PC-3 (cell line): ENCODE measurements at places on chromosomes 2 and 18.

DNA sequence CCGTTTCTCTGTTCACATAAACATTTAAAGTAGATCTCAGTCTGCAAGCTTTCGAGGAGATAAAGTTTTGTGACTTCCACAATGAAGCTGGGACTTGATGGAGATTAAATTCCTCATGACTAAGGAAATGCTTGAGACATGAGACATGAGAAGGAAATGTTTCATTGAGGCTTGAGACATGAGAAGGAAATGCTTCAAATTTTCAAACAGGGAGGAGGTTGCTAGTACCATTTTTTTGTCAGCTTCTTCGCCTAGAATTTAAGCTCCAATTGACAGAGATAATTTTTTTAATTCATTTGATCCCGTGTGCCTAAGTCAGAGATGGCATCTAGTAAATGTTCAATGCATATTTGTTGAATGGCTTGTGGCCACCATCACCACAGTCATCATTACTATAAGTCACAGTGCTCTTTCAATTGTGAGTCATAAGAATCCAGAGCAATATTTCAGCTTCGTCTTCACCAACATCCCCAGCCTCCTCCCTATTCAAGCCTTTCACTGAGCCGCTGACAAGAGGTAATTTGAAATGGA, 543 bp upstream of the MARCHF4 start:
- peak; percentile 74 for DNase-seq

DNA sequence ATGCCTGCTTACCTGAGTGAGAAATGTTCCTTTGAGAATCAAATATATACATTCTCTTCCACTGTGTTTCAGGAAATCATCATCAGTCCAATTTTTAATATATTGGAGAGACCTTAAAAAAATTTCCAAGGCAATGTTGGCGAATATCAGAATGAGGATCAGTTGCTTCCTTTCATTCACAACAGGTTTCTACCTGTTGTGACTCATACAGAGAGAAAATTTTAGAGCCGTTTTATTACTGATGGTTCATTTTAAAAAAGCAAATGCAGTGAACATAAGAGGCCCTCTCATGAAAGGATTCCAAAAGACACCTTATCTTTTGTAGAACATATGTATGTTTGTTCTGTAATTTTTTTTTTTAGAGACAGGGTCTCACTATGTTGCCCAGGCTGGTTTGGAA, 42.0 kb downstream of the TTC39C start:
- DNase-seq = no peak

- peak; percentile 81 for DNase-seq
Measured at GRCh38 chr18:77059294-77059916, 73.2 kb downstream of the MBP start.

- no peak for DNase-seq
Measured at GRCh38 chr2:170713543-170714380, 1.4 kb upstream of the SP5 start.

DNA sequence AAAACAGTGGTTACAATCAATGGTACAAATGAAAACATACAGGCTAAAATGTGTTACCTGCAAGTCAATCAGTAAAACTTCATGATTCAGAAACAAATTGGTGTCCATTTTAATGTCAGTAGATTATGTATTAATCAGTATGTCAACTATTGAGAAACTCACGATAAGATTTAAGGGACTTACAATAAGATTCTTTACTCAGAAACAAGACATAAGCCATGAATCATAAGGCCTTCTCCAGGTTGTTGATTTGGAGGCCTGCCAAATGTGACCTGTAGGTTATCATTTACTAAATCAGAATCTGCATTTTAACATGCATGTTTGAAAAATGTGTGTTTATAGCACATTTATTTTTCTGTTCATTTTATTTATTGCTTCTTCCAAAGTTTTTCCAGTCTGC, 623.1 kb downstream of the CCDC85A start:
- peak; percentile 48 for DNase-seq

DNA sequence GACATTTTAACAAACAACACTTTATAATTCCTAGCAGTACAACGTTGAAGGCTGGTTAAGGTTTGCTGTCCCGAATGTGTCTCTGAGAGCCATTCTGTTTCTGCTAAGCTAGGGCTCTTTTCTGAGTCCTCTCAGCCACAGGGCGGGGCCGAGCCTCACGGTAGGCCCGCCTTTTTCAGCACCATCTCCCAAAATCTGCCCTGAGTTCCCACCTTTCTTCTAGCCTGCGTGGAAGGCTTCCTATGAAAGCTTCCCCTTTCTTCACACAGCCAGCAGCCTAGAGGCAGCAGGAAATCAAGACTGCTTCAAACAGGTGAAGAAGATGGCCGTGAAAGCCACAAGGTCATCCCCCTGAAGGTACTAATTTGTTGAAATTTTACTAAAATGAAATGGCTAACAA, 255.5 kb downstream of the CDH2 start:
- peak; percentile 39 for DNase-seq

DNA sequence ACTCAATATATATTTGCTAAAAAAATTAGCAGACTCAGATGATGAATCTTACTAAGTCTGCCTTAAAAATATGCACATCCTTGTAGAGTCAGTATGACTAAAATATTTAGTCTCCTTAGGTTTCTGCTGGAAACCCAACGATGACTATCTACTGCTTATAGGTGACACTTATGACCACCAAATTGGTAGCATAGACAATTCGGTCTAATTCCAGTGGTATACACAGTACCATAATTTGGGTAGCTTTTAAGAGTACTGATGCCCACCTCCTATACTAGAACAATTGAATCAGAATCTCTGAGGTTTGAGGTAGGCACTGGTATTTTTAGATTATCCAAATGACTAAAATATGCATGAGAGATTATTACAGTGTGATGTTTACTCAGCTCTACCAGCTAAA, 740.8 kb upstream of the ZEB2 start:
- DNase-seq = no peak

- DNase-seq = no peak
Measured at GRCh38 chr18:75407468-75408437, 19.8 kb downstream of the SMIM21 start.

- no peak for DNase-seq
Measured at GRCh38 chr2:126752876-126753275, 96.9 kb downstream of the GYPC start.

DNA sequence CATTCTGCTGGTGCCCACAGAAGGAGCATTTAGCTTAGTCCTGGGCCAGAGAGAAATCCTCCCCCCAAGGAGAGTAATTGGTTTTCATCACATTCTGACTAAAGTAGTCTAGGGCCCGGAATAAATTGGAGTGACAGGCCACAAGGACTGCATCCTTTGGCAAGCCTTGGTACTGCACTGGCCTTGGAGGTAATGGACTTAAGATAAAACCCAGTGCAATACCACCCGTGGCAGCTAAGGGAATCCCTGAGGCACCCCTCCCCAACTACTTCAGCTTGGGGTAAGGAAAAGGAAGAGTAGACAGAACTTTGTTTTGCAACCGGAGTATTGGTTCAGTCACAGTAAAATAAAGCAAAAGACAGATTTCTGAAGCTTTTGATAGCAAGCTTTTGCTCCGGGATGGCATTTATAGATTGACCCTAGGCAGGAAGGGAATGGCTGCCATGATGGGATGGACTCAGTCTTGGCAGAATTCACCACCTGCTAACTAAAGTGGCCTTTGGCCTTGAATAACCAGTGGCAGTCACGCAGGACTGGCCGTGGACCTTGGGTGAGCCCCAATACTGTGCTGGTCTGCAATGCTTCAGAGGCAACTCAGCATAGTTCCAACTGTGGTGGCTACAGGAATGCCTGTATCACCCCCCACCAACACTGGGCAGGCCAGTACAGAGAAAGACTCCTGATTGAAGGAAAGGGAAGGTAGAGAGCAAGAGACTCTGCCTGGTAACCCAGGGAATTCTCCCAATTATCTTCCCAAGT, 14.1 kb downstream of the ORC4 start:
- DNase-seq = no peak

- DNase-seq = peak; percentile 73
Measured at GRCh38 chr2:200523158-200523557, 2.8 kb upstream of the SGO2 start.

DNA sequence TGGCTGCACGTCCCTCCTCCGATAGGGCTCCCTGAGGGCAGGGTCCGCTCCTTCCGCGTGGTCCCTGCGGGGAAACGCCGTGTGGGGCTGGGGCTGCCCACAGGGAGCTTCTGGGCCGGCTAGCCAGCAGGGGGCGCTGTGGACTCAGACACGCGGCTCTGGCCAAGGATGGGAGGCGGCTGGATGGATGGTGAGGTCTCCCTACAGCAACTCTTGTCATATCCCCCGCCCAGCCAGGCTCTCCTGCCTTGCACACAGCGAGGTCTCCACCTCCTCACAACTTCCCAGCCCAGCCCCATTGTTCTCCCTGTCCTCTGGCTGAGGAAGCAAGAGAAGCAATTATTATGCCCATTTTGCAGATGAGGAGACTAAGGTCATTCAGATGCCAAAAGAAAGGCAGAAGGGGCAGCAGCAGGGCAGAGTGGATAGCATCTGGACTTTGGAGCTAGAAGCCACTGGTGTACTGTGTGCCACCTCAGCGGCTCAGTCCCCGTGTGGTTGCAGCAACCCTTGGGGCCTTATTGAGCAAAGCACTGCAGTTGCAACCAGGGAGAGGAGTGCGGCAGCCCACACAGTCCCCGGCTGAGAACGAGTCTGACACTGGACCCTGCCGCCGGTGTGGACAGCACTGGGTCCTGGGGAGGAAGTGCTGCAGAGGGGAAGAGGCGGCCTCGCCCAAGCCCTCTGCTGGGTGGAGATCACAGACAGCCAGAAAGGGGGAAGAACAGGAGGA, 99.0 kb downstream of the ZFP36L2 start:
- peak; percentile 63 for DNase-seq

DNA sequence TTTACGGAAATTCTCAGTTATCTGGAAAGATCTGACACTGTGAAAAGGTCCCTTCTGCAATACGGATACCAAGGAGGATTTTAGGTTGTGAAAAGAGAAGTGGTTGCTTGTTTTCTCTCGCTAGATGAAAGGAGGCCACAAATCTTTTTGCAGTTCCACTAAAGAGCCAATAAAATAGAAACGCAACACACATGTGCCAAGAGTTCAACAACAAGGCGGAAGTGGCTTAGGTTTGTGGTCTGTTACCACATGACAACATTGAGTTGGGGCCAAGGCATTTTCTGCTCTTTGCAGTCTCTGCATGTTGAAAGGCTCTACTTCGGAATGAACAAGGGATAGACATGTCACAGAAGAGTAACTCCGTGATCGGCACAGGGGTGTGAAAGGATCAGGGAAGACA, 115.7 kb upstream of the OSR1 start:
- DNase-seq = peak; percentile 60

DNA sequence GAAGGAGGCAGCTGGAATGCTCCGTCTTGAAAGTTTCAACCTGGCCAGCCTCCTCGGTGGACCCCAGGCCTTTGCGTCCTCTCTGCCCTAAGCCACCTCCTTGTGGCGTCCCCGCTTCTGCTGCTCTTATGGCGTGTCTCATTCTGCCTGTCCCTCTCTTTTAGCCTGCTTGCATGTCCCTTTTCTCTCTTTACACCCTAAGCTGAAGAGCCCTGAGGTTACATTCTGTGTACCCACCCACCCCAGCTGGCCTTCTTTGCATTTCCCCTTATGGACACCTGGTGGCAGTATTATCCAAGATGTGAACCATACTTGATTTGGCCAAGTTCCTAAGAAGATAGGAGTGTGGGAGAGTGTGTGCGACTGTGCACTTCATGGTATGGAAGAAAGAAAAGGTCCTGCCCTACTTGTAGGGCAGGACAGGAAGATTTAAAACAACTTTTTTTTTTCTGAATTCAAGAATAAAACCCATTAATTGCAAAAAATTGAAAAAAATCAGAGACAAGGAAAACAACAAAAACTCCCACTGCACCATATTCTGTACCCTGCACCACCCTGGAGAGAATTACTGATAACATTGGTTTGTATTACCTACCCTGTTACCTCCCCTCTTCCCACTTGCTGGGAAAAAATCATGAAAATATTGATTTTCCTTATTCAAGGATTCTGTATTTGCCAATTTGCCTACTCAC, 77.4 kb downstream of the DYSF start:
- DNase-seq = peak; percentile 62

- peak; percentile 82 for DNase-seq
Measured at GRCh38 chr2:65658881-65659280, 226.5 kb upstream of the SPRED2 start.

DNA sequence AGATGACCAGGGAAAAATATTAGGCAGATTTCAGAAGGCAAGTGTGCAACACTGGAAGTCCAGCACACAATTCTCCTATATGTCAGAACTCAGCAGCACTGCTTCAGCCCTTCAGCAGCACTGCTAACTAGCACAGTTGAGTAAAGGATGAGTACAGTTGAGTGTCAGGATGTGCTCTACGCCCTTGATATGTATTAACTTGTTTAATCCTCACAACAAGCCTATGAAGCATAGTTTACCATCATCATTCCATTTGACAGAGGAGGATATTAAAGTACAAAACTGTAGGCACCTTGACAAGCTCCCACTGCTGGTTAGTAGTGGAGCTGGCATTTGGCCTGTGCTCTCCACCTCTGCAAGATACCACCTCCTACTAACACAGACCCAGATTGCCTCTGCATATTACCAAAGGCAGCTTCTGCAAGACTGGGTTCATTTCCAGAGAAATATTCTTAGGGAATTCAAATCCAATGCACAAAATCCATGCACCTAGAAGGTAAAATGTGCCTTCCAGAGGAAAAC, 230.8 kb downstream of the ANAPC1 start:
- no peak for DNase-seq
